ENCODE measurements at places on chromosomes 11 and 22.

DNA sequence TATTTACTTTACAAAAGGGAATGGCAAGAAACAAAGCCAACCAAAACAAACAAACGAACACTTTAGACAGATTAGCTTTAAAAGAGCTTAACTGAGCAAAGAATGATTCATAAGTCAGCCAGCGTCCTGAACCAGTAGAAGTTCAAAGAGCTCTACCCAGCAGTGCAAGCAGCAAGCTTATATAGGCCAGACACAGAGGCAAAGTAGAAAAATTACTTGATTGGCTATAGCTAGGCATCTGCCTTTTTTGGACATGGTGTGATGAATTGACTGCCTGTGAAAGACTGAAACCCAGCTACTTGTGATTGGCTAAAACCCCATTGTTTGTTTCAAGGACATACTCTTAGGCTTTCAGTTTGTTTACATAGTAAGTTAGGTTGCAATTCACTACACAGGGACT, 2120.0 kb upstream of the RAG2 start:
- DNase-seq: no peak

DNA sequence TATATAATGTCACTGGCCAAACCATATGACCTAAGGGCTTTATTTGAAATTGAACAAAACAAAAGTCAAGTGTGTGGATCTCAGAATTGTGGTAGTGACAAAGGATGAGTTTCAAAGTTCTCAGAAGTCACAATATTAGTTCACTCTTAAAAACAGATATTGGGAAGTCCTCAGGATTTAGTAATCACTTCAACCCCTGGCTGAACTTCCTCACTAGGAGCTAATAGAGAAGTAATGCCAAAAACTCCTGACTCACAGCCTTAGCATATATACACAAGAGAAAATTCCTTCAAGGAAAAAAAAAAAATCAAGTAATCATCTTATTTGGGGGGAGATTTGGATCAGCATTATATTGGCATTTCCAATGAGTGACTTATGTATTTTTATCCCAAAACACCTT, 75.6 kb upstream of the APOA1 start:
- no peak for DNase-seq

DNA sequence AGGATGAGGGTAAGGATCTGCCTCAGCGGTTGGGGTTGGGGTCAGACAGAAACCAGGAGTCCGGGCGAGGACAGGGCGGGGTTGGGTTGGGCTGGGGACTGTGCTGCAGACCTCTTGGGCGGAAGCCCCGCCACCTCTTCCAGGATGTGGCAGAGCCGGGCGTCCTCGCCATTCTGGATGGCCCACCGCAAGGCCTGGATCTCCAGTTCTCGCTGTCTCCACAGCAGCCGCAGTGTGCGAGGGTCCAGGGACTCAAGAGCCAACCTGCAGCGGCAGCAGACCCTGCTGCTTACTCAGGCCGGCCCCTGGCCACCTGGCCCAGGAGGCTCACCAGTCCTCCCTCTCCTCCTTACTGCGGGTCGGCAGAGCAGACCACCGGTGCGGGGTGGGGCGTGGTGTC, 2.0 kb downstream of the LMNTD2 start:
- no peak for DNase-seq

GRCh38 chr11:17157761-17158160, 50.0 kb downstream of the PIK3C2A start:
- no peak for DNase-seq

- DNase-seq: peak; percentile 51
Observed at GRCh38 chr11:1508986-1509385, 22.4 kb upstream of the MOB2 start.
